Naive thymus-derived CD8-positive, alpha-beta T cell (primary cell): ENCODE measurements at places on chromosomes 11 and 22. TPM values are rescaled to one million over a fixed set of nuclear protein-coding genes. Genes with fewer than 3 reads are reported as not detected.

SPTBN2 gene
- total RNA-seq, result 0.47 TPM

LRRC56 gene
- total RNA-seq, result 5.2 TPM

KLHDC7B gene
- total RNA-seq, result 6.2 TPM

PGR gene
- total RNA-seq, result not detected

MICAL3 gene
- total RNA-seq, result 27.3 TPM

B3GAT1 gene
- total RNA-seq, result 0.05 TPM

SCO2 gene
- not detected for total RNA-seq

PLAAT5 gene
- total RNA-seq, result 0.58 TPM

OR52E8 gene
- not detected for total RNA-seq

SCGB1D2 gene
- total RNA-seq, result not detected

MRGPRE gene
- not detected for total RNA-seq
